ENCODE measurements at places on chromosomes 13 and 19.

DNA sequence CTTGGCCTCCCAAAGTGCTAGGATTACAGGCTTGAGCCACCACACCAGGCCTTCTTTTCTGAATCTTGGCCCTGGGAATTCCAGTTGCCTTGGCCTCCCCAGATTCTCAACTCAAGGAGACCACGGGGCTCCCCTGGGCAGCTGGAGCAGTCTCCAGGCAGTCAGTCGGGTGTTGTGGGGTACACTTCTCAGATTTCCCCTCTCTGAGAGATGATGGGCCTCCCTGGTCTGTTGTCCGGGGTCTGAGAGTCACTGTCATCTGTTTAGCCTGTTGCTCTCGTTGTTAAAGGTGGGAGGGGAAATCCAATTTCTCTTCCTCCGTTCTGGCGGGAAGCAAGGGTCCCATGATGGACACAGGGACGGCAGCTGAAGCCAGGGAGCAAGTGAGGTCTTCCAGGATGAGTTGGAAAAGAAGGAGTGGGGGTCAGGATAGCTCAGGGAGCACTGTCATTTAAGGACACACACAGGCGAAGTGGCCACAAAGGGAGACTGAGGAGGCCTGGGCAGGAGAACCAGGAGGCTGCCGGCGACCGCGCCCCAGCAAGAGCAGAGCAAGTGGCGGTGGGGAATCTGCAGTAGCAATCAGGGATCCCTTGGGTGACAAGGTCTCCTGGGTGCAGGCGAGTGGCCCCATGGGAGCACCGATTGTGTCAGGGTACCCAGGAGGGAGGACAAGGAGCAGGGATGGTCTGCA, 15.7 kb downstream of the WTIP start:
- no peak for DNase-seq

GRCh38 chr13:74184283-74184682, 50.1 kb upstream of the KLF12 start:
- DNase-seq: no peak

GRCh38 chr19:51274049-51274770, 23.3 kb downstream of the SIGLECL1 start:
- no peak for DNase-seq

DNA sequence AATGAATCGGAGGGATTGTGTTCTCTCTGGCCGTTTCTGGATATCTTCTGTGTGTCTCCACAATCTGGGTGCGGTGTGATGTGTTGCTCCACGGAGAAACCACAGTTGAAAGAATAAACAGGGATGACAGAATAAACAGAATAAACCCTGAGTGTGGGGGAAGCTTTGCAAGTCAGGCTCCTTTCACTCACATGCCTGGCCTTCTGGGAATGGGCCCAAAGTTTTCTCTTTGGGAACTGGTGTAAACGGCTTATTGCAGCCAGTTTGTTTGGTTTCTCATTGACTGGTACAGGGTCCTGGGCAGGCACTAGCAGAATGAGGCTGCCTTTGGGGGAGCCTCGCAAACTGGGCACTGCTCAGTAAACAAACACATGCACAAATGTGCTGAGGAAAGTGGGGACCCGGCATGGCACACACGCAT, 324.7 kb downstream of the DLEU7 start:
- DNase-seq: no peak

DNA sequence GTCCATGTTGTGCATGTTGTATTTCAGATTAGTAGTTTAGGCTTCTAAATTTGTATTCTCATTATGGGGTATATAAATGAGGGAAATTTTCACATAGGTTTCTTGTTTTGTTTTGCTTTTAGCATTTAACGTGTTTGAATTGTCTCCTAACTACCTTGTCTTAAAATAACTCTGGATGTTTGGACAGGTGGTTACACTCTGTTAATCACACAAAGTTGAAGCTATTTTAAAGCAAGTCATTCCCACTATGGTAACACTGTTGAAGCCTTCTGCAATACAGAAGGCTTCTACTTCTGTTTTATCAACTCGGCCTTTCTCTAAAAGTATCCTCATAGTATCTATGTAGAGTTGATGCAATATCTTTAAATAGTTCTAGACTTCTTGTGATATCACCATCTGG, 245.3 kb upstream of the HTR2A start:
- no peak for DNase-seq

DNA sequence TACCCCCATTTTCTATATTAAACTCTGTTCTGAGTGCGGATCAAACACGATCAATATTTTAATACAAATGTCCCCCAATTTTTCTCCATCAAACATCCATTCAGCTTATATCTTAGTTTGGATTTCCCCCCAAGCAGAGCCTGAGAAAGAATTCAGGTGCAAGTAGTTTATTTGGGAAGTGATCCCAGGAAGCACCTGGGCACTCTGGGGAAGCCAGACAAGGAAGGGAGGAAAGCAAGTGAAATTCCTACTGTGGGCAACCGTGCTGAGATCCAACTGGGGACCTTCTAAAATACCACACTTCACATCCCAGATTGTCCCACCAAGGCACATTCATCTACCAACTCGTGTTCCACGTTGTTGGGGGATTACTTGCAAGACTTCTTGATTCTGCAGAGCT, 323.4 kb upstream of the NBEA start:
- DNase-seq: no peak

- no peak for DNase-seq
Measured at GRCh38 chr19:58555369-58555885, 522 bp upstream of the CHMP2A start.

- DNase-seq: no peak
Measured at GRCh38 chr19:42286349-42287016, 15.4 kb upstream of the PRR19 start.

DNA sequence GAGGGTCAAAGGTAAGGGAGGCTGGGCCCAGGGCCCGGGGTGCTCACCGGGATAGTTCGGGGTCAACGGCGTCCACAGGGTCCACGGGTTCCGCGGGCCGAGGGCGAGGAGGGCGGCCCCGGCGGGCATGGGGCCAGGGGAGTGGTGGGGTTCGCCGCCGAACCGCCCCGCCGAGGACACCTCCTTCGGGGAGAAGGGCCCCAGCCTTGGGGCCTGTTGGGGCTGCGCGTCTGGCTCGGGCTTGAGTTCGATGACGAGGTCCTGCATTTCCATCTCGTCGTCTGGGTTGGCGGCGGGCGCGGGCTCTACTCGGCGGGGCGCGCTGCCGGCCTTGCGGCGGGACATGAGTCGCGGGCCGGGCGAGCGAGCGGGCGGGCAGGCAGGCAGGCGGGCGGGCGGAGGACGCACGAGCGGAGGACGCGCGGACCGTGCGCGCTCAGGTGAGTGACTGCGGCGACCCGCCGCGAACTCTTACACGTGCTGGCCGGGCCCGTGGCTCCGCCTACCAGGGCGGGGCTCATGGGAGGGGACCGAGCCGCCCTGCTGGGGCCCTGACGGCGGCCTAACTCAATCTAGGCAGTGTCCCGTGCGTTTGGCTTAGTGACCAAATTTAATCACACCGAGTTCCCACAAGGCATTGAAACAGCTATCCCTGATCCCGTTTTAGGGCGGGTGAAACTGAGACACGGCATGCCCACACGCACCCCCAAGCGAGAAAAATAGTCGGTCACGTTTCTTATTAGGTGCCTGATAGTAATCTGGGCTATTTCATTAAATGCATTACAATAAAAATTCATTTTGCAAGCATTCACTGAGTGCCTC, at the start of gene ZNF296:
TSS of gene ZNF296 (minus strand) at position 450 of the 822 bp plus-strand sequence. CDS start at position 345, 105 bp downstream.
- peak; percentile 58 for DNase-seq

DNA sequence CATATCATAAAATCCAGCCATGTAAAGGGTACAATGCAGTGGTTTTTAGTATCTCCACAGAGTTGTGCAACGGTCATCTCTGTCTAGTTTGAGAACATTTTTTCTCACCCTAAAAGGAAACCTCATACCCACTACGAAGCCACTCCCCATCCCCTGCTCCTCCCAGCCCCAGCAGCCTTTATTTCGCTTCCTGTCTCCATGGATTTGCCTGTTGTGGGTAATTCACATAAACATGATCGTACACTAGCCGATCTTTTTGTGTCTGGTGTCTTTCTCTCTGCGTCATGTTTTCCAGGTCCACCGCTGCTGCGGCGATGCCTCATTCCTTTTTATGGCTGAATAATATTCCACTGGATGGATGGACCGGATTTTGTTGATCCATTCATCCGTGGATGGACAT, 28.6 kb downstream of the BICRA start:
- no peak for DNase-seq
